Right ventricle myocardium inferior (tissue), 1 donor: ENCODE measurements at places on chromosomes 5 and 9. TPM values are rescaled to one million over a fixed set of nuclear protein-coding genes. Genes with fewer than 3 reads are reported as not detected.

MOCS2 gene
- total RNA-seq, result 93.6 TPM

GRCh38 chr5:56620903-56621677, 194.3 kb upstream of the MAP3K1 start:
- DNase-seq, result no peak

DNA sequence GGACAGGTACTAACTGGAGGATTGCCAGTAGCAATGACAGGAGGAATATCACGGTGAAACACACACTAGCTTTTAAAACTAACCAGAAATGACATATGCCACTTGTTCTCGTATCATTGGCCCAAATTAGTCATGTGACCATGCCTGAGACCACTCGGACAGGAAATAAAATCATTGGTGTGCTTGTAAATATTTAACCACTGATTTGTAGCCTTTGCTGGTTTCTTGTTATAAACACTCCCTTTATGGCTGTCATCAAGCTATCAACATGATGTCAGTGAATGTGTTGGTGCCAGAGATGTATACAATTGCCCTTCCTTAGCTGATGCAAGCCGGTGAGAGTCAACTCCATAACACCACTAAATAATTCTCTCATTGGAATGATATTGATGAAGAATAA, 123.7 kb upstream of the ANKH start:
- no peak for DNase-seq

GRCh38 chr5:5613261-5613990, 190.9 kb downstream of the ICE1 start:
- DNase-seq, result no peak

DNA sequence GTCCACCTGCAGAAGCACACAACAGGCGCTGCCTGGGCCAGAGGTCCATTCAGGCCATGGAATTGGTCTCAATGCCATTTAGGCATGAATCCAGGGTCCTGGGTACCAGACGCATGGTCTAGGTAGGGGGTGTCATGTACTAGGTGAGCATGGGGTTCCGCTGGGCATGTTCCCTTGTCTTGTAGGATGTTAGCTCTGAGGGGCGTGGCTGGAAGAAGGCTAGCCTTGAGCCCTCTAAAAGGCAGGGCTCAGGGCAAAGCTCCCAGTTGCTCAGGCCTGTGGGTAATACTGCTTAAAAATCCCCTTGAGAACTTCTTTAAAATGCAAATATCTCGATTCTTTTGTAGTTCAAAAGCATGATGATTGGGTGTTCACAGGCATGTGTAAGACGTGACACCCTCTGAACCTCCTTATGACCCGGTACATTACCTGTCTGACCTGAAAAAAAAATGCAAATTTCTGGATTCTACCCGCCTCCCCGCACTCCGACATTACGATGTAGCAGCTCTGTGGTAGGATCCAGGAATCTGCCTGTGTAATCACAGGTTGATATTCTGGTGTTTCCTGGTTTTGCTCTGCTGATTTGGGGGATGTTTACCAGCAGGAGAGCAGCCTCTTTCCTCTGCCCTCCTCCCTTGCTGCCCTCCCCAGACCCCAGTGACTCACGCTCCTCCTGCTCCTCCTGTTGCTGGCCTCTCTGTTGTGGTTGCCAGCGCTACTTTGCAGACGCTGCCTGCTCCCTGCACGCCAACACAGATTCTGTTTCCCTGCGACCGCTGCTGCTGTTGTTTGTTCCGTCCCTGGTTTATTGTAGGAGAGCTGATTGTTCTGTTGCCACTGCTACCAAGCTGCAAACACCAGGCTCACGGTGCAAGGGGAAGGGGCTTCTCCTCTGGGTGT, 5.7 kb downstream of the TMC1 start:
- peak; percentile 76 for DNase-seq
